Stimulated activated CD4-positive, alpha-beta T cell treated with anti-CD3 and anti-CD28 coated beads, Interleukin-1b, Interleukin-23, amount 100 ng/mL, for 4 hours (primary cell): ENCODE measurements at places on chromosomes 2 and 18.

GRCh38 chr2:82879803-82880202 lies 1579.3 kb downstream of the SUCLG1 start:
- DNase-seq: no peak

DNA sequence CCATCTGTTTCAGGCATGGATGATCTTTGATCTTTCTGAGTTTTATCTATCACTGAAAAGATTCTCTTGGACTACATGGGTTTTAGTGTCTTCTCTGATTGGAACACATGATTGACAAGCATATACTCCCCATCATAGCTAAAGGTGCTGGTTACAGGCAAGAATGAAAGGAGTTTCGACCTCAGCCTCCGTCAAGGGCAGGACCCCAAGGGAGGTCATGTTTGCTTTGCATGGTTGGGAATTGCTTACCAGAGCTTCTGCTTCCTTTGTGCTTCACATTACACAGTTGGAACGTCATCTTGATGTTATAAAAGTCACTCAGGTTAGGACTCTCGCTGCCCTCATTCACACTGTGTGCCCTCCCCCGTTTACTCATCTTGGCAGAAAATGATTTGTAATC lies 287.7 kb downstream of the PIK3C3 start:
- DNase-seq: no peak

GRCh38 chr2:102033031-102033749 lies 41.4 kb downstream of the IL1R2 start:
- no peak for DNase-seq

DNA sequence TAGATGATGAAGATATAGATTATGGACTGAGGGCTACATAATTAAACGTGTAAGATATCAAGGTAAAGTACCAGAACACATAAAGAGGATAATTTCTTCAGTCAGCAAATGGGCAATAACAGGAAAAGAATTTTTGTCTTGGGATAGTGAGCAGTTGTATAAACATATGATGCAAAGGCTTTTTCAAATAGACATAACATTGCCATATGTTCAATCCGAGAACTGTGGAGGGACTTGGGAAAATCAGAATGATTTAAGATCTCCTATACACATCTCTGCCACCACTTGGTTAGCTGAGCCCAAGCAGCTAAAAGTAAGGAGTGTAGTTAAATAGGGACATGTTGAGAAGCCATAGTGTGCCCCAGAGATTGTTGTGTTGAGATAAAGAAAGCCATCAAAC lies 287.6 kb upstream of the ZNF521 start:
- DNase-seq: no peak

DNA sequence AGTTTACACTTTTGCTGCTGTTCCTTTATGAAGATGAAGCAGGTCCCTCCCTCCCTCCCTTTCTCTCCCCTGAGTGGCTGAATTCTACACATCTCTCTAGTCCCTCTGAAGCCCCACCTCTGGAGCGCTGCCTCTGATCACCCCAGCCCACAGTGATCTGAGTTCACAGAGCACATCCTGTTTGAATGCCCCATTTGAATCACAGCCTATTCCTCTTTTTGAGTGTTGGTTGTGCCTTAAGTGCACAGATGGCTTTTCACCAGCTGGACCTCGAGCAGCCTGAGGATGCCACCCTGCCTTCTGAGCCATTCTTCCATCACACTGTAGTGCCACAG lies 87.1 kb downstream of the ITGB1BP1 start:
- no peak for DNase-seq

- DNase-seq: no peak
Observed at GRCh38 chr18:48486754-48487153, 52.1 kb upstream of the CTIF start.

DNA sequence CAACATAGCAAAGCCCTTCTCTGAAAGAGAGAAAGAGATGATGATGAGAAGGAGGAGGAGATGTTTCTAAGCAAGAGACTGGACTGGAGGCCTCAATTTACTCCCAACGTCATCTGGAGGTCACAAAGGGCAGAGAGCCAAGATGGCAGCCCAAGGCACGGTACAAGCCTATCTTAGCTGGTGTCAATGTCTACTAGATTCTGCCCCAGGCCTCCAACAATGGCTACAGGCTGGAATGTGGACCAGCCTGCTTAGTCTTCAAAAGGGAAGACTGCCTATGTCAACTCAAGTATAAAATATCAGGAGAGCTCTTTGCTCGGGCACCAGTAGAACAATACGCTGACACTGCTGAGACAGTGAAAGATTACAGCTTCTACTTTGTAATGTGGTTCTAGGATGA lies 6.7 kb upstream of the SLC4A5 start:
- DNase-seq: no peak

- peak; percentile 51 for DNase-seq
Observed at GRCh38 chr2:19349911-19350677, 8.3 kb downstream of the OSR1 start.

- DNase-seq: no peak
Observed at GRCh38 chr2:14827226-14828023, 194.9 kb downstream of the LRATD1 start.

GRCh38 chr2:157258520-157259326 lies 1.2 kb downstream of the GALNT5 start:
- no peak for DNase-seq

- DNase-seq: peak; percentile 52
Observed at GRCh38 chr18:76803814-76804213, 18.5 kb upstream of the ZNF236 start.

GRCh38 chr2:222883420-222883819 lies 22.6 kb downstream of the ACSL3 start:
- DNase-seq: no peak

DNA sequence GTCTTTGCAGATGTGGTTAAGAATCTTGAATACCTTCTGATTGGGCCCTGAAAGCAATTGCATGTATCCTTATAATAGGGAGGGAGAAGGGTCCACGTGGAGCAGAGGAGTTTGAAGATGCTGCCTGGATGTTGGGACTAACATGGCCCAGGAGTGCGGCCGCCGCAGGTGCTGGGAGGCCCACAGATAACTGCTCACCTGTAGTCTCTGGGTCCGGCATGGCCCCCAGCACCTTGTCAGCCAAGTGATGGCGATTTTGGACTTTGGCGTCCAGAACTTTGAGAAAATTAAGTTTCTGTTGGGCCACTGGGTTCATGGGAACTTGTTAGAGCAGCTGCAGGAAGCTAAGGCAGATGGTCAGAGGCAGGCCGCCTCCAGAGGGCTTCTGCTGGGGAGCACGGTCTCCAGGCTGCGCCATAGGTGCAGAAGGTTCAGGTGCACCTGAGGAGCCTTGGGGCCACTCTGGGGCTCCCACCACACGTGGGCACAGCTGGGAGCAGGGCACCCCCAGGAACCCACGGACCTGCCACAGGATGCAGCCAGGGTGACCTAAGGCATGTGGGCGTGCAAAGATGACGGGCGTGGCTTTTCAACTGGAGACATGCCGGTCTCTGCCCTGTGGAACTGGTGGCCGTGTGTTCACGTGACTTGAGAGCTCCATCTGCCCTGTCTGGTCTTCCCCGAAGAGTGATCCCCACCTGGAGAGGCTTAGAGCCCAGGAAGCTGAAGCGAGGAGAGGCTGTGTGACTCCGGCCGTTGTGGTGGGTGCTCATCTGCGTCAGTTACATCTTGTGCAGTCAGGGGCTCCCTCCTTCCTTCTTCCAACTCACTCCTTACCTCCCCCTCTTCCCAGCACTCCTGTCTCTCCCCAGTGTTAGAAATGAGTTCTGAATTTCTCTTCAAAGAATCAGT lies 277.3 kb downstream of the AGAP1 start:
- DNase-seq: no peak

GRCh38 chr2:158457826-158458616 lies 1.3 kb downstream of the PKP4 start:
- peak; percentile 47 for DNase-seq

GRCh38 chr18:43180814-43181213 lies 65.3 kb upstream of the RIT2 start:
- DNase-seq: no peak

DNA sequence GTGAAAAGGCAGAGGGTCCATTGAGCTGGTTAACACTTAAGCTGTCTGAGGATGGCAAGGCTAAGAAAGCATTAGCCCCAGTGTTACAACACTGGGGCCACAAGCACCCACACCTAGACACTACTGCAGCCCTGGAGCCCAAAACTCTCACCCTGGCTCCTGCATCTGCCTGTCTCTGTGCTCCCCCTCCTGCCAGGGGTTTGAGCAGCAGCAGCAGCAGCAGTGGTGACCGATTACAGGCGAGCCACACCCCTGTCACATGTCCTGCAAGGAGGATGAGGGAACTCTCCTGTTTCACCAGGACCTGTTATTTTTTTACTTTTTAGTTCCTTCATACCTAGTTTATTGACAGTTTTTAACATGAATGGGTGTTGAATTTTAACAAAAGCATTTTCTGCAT lies 326.7 kb upstream of the MAP2 start:
- DNase-seq: no peak

DNA sequence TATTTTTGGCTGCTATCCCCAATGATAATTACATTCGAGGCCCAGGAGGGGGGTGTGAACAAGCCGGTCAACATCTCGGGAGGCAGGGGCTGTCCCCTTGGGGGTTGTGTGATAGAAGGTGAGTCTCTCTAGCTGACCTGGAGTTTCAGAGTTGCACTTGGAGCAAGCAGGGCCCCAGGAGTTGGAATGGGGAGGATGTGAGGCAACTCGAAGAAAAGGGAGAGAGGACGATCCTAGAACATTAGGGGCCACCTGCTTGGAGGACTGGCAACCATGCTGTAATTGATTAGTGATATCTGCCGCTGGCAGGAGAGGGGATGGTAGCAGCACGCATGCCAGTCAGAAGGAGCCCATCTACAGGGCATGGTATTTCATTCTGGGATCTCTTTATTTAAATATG lies 122.6 kb downstream of the CTIF start:
- DNase-seq: no peak

- peak; percentile 2 for DNase-seq
Observed at GRCh38 chr2:187499941-187500532, 52.0 kb upstream of the CALCRL start.

DNA sequence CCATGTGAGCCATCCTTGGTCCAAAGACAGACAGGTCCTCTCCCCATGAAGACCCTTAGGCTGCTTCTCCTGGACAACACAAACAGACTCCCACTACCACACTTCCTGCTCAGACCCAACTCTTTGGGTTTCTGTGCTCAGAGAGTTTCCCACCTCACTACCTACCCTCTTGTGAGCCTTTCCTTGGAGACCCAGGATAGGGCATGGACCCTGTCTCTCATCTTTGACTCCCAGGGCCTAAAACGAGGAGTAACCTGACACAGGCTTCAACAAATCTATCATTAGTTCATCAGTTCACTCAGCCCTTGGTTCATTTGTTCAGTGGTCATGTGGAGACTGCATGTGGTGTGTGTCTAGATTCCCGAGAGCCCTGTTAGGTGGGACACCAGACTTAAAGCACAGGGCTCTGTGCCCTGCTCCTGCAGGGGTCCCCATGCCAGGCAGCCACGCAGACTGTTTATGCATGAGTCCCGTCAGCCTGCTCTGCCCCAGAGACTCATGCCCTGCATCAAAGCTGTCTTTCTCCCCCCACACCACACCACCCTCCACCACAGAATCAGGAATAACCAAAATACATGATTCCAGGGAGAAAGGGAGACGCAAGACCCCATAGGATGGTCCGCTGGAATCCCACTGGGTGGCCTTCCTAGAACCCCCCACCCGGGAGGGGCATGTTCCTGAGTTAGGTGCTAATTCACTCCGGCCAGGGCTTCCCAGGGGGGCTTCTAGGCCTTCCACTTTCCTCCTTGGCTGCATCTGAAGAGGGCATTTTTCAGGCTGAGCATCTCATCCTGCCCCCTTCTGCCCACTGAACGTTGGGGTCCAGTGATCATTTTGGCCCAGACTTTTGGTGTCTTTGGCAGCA lies 100.2 kb upstream of the TEX51 start:
- DNase-seq: no peak

GRCh38 chr2:38709567-38710194 lies 41.5 kb downstream of the SRSF7 start:
- DNase-seq: no peak
